ENCODE measurements at places on chromosomes 6 and 20.

GRCh38 chr6:27812078-27812804, 100.0 kb downstream of the OR2B2 start:
- DNase-seq: no peak

DNA sequence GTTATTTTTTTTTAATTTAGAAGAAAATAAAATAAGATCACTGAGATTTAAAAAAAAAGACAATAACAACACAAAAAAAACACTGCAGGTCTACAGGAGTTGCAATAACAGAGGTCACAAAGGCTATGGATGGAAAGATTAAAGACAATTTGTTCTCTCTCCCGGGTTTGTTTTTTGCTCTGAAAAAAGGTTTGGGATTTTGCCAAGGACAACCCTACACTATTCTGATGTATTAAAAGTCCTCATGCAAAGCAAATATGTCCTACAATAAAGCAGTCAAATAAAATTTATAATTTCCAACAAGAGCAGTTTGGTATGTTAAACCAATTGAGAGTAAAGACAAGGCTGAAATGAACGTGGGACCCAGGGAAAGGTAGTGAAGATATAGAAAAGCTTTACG, 55.6 kb downstream of the PTPRK start:
- no peak for DNase-seq

DNA sequence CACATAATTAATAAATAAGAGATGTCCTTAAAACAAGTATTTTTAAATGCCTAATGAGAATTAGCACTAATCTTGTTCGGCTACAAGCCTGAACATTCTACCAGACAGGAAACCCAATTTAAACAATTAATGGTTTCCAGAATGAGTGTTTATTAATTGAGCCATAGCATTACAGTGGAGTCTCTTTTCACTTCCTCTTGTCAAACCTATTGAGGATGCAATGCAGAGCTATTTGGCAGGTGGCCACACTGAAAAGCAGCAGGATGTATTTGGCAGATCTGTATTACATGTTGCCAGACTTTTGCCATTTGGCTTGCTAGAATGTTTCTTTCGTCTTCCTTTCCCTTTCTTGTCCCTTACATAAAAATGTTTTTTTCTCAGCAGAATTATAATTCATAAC, 475.2 kb upstream of the MARCKS start:
- DNase-seq: peak; percentile 5

DNA sequence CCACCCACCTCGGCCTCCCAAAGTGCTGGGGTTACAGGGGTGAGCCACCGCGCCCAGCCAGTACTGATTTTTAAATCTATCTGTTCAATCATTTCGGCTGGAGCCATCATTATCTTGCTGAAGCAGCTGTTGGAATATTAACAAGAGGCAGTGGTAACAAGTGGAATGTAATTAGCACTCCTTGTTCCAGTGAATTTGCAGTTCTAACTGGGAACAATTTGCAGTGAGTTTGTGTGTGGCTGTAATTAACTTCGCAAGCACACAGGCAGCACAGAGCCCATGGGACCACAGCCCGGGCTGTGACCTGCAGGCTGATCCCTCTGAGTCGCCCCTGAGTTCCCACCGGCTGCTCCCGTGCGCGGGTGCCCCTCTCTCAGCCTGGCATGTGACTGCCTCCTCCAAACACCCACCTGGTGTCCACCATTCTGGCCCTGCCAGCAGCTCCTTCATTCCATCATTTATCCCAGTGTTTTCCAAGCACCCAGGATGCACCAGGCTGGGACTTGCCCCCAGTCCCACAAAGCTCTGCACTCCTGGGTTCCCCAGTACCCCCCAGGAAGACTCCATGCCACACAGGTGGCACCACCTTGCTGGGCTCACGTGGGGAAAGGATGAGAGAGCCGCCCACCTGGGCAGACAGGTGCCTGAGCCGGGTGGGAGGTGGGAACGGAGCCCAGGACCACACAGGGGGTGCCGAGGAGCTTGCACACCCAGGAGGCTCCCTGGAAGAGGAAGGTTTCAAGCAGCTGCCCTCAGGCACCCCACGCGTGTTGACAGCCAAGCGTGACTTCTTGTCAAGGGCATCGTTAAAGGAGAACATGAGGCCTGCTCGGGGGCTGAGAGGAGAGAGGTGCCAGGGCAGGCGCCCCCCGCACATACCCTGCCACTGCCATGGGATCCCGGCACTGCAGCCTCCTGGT, 75.2 kb downstream of the YTHDF1 start:
- DNase-seq: no peak

- DNase-seq: no peak
These were observed 86.1 kb downstream of the SLX4IP start for GRCh38 chr20:10521068-10521831.

- no peak for DNase-seq
These were observed 33.4 kb downstream of the SPDEF start for GRCh38 chr6:34522761-34523160.

- DNase-seq: peak; percentile 73
These were observed at the start of the genes AK9 and FIG4 for GRCh38 chr6:109690737-109691621. TSS of gene AK9 (minus strand) at chr6:109691202. CDS start at chr6:109675745, 15,457 bp downstream. TSS of gene FIG4 (plus strand) at chr6:109691296. CDS start at chr6:109691436, 140 bp downstream.

DNA sequence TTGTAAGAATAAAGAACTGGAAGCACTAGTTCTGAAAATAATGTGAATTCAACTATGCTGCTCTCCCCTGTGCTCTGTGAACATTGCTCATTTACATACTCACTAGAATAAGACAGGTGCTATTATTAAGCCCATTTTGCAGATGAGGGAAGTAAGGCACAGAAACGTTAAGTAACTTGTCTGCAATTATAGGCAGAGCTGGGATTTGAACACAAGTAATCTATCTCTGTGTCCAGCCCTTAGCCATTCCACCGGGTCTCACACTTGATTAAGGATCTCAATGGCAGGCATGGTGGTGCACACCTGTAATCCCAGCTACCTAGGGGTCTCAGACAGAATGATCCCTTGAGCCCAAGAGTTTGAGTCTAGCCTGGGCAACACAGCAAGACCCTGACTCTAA, 357.7 kb downstream of the CD83 start:
- no peak for DNase-seq
